ENCODE measurements at places on chromosomes 2 and 18.

- DNase-seq: no peak
Observed at GRCh38 chr18:34786162-34786741, 76.2 kb downstream of the DTNA start.

DNA sequence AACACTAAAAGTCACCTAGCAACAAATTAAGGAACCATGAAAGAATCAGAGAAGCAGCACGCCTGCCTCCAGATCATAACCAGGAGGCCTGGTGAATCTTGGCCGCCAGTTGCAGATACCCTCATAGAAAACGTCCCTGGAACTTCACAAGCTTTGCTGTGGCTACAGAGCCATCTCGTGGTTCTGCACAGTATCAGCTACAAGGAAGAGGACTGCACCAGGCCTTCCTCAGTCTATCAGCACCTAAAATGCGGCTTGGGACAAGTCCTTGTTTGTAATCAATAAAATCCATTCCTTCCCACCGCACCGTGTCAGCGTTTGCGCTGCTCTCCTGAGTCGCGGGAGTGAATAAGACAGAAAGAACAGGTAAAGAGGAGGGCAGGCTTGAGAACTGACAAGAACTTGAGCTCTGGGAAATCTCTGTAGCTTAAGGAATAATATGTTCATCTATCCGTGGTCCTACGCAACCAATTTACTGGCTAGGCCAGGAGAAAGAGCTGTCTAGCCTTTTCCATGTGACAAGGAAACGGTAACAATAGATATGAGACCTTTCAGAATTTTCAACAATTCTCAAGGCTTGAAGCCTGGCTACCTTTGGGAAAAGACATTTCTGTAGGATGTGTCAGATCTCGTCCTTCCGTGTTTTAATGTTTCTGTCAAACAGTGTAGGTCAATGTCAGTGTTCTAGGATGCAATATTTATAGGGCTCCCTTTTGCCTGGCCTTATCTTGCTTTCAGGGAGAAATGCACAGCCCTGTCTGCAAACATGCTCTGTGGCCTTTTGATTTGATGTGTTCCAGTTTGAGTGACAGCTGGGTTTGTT lies 128.5 kb upstream of the RAB12 start:
- DNase-seq: no peak

- no peak for DNase-seq
Observed at GRCh38 chr18:68314403-68314802, 400.5 kb downstream of the TMX3 start.

DNA sequence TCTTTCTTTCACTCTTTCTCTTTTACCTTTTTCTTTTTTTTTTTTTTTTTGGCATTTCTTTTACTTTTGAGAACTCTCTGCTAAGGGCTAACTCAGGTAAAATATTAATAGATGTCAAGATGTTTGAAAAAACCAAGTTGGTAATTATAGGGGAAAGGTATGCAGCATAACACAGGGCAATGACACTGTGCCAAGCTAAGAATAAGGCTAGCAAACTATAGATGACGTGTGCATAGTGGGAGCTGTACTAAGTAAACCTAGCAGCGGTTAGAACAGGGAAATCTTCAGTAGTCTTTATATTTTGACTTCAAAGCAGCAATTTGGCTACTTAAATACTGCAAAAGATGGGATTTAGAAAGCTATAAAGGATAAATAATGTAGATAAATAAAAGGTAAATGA lies 415.4 kb upstream of the RGPD4 start:
- no peak for DNase-seq

DNA sequence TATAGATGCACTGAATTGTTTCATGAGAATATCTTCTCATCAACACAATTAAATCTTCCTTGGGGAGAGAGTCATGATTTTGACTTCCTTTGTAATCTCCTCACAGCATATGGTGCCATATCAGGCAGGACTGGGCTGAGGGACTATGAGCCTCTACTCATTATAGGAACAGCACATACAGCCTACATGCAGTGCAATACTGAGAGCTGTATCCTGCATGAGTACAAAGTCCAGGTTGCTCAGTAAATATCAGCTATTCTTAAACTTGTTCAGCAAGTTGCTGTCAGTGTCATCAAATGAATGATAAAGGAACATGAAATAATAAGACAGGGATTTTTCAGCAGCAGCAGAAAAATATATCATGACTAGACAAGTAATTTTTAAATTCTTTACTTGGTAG lies 10.8 kb downstream of the DLGAP1 start:
- DNase-seq: no peak

GRCh38 chr2:166381-166780 lies 97.5 kb downstream of the SH3YL1 start:
- DNase-seq: no peak

DNA sequence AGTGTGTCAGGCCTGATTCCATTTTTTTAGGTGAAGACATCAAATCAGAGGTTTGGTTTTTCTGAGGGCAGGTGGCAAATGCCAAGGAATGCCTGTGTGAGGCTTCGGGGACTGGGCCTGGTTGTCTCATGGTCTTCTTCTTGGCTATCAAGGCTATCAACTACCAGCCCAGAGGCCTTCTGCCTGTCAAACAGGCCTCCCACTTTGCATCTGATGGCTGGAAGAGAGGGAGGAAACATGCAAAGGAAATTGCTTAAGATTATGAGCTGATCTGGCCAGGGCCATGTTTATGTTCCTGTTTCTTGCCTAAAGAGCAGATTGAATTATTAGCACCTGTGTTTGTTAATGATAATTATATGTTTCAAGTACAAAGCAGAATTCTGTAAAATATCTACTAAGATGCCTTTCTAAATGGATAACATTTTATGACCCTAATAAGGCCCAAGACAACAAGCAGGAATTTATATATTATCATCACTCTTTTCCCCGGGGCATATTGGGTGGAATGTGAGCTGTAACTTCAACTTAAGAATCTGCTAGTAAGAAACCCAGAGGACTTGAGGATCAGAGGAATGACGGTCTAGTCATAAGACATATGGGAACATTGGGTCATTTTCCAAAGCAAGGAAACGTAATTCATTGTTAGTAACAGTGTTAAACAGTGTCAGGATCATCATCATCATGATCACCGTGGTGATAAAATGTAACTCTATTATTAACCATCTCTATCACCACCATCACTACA lies 123.2 kb downstream of the LYPD6B start:
- DNase-seq: no peak

GRCh38 chr18:63216516-63217311 lies 102.9 kb downstream of the BCL2 start:
- DNase-seq: peak; percentile 36

- DNase-seq: no peak
Observed at GRCh38 chr2:14297906-14298305, 334.6 kb upstream of the LRATD1 start.

DNA sequence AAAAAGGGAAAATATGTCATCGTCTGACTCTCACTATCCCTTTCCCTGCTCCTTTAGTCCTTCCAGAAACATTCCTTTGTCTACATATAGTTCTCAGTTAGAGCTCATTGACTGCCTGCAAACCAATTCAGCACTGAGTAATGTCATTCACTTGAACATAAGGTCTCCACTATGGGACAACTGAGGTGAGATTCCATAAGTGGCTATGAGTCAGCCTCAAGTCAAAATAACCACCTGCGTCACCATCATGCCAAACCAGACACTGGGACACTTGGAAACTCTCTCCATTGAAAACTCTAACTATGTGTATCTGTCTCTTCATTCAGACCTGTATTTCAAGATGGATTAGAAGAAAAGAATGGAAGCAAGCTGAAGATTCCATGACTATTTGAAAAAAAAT lies 878.0 kb upstream of the PIK3C3 start:
- no peak for DNase-seq

GRCh38 chr2:149170156-149170555 lies 131.7 kb downstream of the LYPD6B start:
- no peak for DNase-seq

DNA sequence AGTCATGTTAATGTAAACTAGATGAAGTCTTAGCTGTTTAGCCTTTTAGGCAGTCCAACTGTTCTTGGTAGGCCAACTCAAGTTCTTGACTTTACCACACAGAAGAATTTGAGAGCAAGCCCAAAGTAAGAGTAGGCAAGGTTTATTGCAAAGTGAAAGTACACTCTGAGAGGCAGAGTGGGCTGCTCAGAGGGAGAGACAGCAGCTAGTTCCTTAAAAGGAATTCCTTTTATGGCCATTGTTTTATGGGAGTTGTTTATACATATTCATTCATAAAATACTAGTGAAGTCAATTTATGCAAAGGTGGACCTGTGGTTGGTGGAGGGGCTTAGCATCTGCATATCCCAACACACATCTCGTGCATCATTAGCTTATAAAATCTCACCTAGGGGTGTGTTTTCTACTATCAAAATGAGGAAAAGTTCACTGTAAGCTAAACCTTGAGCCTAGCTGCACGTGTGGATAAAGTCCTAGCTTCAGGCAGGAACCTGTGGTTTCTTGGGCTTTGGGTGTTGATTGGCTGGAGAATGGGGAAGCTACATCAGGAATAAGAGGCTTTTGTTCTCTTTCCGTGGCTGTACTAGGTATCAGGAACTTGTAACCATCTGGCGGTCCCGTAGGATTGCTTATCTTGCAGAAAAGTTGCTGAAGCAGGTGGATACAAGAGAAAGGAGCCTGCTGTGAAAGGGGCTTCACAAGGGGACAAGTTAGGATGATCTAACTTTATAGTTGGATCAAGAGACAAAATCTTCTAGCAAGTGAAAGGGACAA lies 110.4 kb upstream of the GULP1 start:
- no peak for DNase-seq

- DNase-seq: no peak
Observed at GRCh38 chr2:140814141-140814540, 1316.7 kb downstream of the LRP1B start.

DNA sequence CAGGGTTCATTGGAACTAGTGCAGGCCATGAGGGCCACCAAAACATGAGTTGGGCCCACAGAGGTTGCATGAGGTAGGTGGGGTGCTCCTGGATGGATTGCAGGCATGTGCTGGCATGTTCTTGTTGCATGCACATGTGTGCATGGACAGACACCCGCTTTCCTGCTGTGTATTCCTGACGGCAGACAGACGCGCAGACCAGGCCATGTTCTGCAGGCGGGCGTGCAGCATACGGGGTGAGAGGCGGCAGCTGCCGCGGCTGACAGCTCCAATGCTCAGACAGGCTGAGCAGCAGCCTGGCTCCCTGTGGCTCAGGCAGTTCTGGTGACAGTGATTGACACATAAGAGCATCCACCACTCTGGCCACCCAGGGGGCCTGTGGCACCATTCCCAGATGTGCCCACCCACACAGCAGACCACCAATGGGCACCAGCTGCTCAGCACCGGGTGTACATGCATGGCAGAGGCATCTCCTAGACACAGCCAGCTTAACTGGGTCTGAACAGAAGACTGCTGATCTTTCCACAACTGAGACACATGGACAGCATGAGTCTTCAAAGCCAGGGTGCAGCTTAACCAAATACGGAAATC lies 21.2 kb downstream of the HS1BP3 start:
- no peak for DNase-seq

DNA sequence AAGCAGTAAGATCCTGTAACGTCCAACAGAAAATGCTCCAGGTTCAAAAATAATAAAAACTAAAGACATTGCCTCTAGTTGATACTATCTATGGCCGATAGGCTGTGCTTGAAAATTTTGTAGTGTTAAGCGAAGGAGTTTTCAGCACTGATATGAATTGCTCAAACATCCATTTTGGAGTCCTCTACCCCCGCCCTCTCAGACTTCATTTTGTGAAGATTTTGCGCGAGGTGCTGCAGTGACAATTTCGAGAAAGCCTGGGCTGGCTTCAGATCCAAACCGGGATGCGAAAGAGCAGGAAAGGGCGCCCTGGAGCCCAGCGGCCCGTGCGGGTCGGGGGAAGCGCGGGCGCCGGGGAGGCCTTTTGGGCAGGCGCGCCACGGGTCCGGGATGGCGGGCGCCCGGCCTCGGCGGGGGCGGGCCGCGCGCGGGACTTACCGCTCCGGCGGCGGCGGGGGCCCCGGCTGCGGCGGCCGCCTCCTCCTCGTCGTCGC lies 1.8 kb downstream of the SP3 start:
- peak; percentile 56 for DNase-seq

DNA sequence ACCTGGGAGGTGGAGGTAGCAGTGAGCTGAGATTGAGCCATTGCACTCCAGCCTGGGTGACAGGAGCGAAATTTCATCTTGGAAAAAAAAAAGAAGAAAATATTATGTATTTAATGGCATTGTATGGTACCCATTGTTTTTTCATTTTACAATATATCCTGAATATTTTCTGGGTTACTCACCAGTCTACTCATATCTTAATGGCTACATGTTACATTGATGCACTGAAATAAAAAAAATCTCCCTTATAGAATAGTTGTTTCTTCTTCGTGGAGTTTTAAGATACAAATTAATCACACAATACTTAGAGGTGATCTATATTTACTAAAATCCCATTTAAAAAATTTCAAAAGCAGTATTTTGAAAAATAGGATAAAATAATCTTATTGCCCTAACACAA lies 66.3 kb upstream of the XPO1 start:
- no peak for DNase-seq

- DNase-seq: no peak
Observed at GRCh38 chr2:233025706-233026105, 6.8 kb upstream of the NEU2 start.

DNA sequence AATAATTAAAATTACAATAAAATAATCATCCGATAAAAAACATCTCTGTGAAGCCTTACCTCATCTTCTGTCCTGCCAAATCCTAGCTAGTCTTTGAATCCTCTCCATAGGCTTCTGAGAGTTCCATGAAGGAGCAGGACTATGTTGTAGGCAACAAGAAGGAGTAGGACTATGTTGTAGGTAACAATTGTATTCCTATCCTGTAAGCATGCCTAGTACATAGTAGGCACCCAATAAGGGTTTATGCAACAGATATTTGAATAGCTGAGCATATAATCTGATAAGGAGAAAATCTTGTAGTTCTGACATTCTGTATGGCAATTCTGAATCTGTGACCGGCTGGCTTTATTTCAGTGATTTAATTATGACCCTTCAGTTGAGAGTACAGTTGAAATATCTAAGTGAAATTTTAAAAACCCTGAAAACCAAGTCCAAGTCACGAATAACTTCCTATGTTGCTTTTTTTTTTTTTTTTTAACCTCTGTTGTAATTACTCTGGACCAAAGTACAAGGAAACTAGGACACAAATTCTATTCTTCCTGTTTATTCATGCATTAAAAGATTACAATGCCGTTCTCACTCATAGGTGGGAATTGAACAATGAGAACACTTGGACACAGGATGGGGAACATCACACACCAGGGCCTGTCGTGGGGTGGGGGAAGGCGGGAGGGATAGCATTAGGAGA lies 27.8 kb downstream of the VWA3B start:
- DNase-seq: no peak

DNA sequence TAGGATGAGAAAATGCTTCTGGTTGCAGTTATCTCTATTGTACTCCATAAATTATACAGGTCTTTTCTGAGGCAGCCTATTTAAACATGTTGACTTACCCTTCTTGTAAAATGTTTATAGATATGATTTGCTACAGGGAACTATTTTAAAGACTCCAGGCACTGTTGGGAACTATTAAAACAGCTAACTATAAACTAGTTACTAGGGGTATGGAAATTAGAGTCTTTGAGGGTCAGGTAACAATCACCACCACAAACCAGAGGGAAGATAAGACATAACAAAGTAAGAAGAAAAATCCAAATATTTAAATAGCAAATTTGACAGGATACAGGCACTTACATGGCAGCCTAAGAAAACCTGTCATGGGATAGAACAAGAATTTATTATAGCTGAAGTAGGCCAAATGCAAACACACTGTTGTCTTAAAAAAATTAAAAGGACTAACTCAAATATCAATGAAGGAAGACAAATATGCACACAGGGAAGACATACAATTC lies 251.0 kb upstream of the CWC22 start:
- no peak for DNase-seq
